ENCODE measurements at places on chromosomes 6 and 20. TPM values are rescaled to one million over a fixed set of nuclear protein-coding genes. Genes with fewer than 3 reads are reported as not detected.

The ENPP3 gene
- 0.47 TPM for total RNA-seq

The ATXN1 gene
- 102 TPM for total RNA-seq

The POM121L2 gene
- total RNA-seq = not detected

The PRRT1 gene
- 0.78 TPM for total RNA-seq

Data from occipital lobe (tissue), 3 donors.